Stimulated activated CD8-positive, alpha-beta memory T cell treated with anti-CD3 and anti-CD28 coated beads, Interleukin-12 subunit alpha, Interleukin-12 subunit beta, amount 100 ng/mL, for 4 hours (primary cell): ENCODE measurements at places on chromosomes 16 and 17.

- no peak for DNase-seq
These were observed 7.3 kb downstream of the SLC22A31 start for GRCh38 chr16:89192956-89193575.

DNA sequence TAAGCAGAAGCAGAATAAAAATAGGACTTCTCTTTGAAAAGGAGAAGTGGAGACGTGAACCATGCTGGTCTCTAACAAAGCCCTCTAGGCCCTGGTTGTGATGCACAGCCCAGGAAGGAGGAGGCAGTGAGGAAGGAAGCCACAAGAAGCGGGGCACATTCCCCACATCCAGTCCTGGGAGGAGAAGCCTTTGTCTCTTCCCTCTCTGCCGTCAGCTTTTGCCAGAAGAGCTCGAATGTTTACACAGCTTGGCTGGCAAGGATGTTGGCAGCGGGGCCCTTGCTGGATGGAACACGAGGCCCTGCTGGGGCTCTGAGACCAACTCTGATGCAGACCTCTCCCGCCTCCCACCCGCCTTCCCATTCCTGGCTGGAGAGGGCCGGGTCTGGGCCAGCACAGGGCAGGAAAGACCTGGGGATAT is 91.3 kb downstream of the MAF start:
- DNase-seq = no peak

DNA sequence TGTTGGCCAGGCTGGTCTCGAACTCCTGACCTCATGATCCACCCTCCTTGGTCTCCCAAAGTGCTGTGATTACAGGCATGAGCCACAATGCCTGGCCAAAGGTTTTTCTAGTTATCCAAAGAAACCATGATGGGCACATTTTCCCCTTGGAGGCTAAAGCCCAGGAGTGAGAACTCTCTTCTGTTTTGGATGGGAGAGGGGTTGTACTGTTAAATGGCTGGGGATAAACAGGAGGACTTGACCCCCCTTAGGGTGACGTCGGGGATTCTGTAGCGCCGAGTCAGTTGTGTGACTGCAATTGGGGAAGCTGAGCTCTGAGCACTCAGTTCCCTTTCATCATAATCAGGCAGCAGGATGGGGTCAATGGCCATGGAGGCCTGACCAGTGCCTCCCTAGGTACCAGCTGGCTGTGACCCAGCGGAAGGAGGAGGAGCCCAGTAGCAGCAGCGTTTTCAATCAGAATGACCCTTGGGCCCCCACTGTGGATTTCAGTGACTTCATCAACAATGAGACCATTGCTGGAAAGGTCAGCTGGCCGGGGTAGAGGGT is 4.1 kb downstream of the AOC3 start:
- no peak for DNase-seq

- peak; percentile 63 for DNase-seq
These were observed at the start of gene CD7 for GRCh38 chr17:82317394-82318168. Gene CD7 (minus strand): TSS chr17:82317608. CDS start chr17:82317495, 113 bp downstream.

- no peak for DNase-seq
These were observed 94.7 kb downstream of the SALL1 start for GRCh38 chr16:51056331-51056730.

GRCh38 chr17:3771140-3771539 is 29.8 kb downstream of the ITGAE start:
- DNase-seq = no peak

GRCh38 chr16:1793578-1794220 is at the start of gene IGFALS:
Gene IGFALS (minus strand): TSS chr16:1793705. CDS start chr16:1793652, 53 bp downstream.
- no peak for DNase-seq

- DNase-seq = no peak
These were observed 28.4 kb downstream of the DNAH2 start for GRCh38 chr17:7745748-7746470.

GRCh38 chr17:21028192-21028591 is 14.6 kb downstream of the USP22 start:
- no peak for DNase-seq

DNA sequence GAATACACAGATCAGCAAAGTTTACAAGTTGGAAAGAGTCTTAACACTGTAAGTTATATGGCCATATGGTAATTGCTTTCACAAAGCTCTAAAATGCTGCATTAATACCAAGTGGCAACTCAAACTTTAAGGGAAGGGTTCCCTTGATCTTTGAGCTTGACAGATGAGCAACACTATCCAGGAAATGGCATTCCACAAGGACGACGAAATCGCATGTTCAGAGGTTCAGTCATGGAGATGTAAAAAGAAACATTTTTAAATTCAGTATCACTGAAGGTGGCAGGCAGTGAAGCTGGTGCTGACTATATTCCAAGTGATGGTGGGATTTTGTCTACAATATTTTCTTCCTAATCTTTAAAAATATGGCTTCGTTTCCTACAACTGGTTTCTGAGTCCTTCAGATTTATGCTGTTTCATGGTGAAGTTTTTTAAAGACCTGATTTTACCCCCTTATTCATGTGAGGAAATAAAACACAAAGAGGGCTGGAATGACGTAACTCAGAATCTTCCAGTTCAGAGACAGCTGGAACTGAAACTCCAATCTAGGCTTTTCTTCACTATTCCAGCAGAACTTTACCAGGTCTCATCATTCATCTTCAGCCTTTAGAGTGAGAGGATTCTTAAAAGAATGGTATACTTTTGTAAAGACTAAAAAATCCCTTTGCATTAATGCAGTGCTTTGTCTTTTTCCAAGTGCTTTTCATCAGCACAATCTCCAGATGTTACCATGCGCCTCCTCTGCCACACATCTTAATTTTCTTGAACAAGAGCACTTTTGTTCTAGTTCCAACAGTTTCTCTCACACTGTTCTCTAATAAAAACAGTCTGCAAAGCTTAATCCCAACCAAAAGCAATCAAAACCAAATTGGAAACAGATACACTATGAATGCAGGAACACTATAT is 20.2 kb downstream of the CHCT1 start:
- no peak for DNase-seq

GRCh38 chr16:5649762-5650743 is 552.5 kb upstream of the EEF2KMT start:
- DNase-seq = no peak

DNA sequence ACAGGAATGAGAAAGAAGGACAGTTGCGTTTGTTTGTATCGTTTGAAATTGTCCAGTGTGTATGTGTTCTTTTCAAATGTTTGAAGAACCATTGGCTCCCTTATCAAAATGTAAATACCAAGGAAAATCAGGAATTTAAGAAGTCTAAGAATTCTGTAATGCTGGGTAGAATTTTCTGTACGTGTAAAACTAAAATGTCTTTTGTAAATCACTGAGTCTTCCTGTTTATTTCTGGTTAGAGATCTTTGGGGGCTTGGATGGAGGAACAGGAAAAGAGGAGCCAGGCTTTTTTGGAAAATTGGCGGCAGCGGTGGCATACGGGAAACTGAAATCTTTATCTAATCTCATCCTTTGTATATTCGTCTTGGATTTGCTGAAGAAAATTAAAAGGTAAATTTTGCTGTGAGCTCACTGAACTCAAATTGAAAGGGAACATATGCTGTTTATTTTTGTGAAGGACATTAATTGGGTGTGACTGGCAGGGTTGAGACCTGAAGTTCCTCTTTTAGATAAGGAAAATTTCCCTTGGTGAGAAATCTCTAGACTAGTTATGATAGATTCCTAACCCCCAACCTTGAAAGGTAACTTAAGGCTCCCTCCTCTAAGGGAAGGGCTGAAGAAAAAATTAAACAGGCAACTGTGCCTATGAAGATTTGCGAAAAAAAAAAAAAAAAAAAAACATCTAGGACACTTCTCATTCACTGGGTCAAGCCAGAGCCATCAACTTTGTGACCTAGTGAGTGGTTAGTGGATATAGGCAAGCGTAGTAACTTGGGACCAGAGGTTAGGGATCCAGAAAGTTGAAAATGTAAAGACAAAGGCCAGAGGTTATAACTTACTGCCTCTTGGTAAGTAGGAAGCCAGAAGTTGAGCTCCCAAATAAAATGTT is 10.8 kb downstream of the TAT start:
- DNase-seq = no peak

GRCh38 chr16:86515777-86516622 is 5.7 kb downstream of the FOXF1 start:
- no peak for DNase-seq

DNA sequence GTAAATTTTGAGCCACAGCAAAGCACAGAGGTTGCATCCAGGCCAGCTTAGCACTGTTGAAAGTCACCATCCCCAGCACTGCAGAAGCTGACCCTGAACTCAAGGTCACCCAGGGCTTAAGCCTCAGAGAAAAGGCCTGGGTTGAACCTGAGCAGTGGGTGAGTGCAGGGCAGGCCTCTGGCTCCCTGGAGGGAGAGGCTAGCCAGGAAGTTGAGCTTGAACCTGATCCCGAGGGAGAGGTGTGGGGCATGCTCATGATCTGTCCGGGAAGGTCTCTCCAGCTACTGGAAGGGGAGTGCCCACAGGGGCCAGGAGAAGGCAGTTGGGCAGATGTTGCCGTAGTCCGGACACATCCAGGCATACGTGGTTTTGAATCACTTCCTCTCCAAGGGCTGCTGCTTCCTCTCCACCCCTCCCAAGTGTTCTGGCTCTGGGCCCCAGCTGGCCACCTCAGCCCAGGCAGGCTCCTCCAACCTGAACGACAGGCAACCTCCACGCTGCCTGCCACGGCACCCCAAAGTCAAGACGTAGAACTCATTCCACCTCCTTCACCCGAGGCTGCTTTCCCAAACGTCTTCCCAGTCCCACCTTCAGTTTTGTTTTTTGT is 18.4 kb downstream of the CARHSP1 start:
- DNase-seq = no peak

DNA sequence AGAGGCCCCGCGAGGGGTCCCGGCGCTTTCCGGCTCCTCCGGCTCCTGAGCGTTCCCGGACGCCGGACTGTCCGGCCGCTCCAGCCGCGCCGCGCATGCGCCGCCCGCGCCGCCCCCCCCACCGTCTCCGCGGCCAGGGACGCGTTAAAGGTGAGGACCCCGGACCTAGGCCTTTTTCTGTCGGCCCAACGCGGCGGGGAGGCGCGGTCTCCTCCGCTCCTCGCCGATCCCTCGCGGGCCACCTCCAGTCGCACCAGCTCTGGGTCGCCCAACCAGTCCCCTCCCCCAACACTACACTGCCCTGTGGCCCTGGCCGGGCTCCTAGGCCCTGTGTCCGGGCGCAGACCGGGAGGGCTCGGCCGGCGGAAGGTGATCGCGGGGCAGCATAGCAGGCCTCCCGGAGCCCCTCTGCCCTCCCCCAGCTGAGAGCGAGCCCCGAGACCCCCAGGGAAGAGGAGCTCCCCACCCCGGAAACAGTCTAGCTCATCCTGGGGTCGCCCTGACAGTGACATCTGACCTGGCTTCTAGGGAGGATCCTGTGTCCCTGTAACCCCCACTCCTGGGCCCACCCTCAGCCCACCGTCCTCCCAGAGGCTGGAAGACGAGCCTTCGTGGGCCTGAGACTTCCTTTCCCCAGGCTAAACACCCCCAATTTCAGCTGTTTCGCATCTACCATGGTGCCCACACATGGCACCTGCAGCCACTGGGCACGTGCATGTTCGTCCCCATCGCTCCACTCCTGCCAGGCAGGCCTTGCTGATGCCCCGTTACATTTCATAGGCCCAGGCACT is 14.7 kb upstream of the BCAR1 start:
- DNase-seq = no peak

DNA sequence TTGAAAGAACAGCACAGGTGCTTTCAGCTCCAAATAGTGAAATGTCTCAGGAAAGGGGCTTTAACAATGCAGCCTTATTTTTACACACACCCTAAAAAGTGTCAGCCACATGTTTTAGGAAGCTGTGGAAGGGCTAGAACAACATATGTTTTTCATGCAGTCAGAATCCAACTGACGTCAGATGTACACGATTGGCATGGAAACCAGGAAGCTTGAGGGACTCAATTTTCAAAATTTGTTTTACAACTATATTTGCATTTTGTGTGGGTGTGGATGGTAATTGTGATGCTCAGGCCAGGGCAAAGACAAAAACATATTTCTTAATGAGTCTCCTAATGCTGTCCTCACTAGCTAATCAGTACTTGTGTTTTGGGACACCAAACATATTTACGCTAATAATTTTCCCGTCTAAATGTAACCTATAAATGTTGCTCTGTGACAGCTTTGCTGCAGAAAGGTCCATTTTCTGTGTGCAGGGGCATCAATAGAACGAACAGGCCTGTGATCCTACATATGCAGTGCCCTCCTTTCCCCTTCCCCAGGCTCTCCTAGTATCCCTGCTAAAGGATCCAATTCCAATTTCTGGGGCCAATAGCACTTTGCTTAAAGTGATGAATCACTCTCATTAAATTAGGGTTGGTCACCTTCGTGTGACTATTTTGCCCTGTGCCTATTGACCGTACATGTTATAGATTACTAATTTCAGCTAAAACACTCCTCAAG is 434.0 kb upstream of the CDH5 start:
- DNase-seq = no peak

DNA sequence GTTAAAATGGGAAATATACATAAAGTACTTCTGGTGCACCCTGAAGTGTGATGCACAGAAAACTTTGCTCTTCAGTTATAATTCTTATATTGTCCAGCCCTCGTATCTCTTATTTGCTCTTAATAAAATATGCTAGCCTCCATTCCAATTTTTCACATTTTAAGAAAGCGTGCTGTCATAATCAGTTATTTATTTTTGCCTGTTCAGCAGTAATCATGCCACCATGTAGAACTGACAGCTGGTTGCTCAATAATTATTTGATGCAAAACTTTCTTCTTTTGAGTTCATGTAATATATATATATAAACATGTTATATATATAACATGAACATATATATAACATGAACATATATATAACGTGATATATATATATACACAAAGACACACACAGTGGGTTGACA is 294.6 kb downstream of the CNTNAP4 start:
- DNase-seq = no peak

- no peak for DNase-seq
These were observed 27.8 kb downstream of the ARHGAP27 start for GRCh38 chr17:45404870-45405249.

DNA sequence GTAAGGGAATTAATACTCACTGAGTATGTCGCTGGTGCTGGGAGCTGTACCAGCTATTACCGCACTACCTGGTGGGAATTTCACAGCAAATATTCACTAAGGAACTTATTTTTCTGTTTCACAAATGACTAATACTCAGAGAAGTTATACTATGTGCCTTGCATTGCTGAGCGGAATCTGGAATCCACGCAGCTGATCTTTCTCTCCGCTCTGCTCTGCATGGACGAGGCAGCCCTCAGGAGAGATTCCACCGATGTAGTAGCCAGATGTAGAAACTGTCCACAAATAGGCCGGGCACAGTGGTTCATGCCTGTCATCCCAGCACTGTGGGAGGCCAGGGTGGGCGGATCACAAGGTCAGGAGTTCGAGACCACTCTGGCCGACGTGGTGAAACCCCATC is 17.1 kb downstream of the NME3 start:
- no peak for DNase-seq

- DNase-seq = no peak
These were observed 691 bp upstream of the FAM83G start for GRCh38 chr17:19005137-19005773.

GRCh38 chr17:45230410-45230786 is 8.7 kb downstream of the FMNL1 start:
- no peak for DNase-seq

GRCh38 chr16:87664792-87665191 is 62.5 kb downstream of the JPH3 start:
- no peak for DNase-seq
